ENCODE measurements at places on chromosomes 12 and 14.
A peak's percentile ranks its signal among the peaks of the same experiment; 100 is the strongest.

DNA sequence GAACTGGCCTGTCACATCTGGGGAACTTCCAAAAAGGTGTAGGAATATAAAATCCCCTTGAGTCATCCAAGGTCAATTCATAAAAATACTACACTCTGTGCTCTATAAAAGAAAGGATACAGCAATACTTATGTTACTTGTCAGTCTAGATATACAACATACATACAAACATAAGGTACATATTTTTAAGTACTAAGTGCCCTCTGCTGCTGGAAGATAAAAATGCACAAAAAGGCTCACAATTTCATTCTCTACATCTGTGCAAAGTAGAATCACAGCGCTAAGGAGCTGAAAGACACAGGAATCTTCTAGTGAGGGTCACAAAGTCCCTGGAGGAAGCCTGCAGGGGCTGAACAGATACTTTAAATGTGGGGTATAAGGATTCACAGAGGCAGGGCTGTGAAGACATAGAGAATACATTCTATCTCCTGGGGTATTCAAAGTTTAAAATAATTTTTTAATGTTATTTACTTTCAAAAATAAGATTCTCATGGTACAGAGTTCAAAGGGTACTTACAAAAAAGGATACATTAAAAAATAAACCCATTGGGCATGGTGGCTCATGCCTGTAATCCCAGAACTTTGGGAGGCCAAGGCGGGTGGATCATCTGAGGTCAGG lies 10.2 kb upstream of the GOLGA5 start:
- no peak for DNase-seq

DNA sequence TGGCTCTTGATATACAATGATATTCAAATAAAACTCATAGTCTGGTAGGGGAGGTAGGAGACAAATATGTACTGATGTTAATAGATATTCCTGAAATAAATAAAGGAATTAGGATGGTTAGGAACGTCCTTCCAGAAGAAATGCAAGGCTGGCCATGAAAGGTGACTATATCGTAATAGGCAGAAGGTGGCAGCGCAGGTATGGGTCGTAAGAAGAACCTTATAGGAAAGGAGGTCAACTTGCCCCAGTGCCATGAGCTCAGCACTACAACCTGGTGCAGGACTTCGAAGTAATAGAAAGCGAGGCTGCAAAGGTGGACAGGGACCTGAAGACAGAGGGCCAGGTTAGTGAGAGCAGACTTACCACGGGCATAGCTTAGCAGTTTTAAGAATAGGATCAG lies 55.3 kb upstream of the FGD4 start:
- no peak for DNase-seq

GRCh38 chr14:64955297-64955696 lies 12.8 kb upstream of the GPX2 start:
- no peak for DNase-seq

DNA sequence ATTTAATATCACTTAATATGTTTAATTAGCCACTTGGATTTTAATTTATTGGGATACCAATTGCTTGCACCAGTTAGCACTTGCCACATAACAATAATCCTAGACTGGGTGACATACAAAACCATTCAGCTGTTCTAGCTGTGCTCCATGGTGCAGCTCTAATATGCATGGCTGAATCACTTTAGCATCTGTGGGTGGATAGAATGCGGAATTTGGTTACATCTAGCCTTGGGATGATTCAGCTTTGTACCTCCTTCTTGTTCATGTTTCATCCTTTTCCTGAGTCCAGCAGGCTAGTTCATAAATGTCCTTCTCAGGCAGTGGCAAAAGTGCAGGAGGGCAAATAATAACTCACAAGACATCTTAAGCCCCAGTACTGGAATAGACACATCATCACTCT lies 1263.0 kb downstream of the LRFN5 start:
- no peak for DNase-seq

GRCh38 chr12:13211859-13212664 lies 15.5 kb downstream of the EMP1 start:
- DNase-seq: peak; percentile 61

- DNase-seq: no peak
Measured at GRCh38 chr14:61512026-61512834, 183.1 kb upstream of the HIF1A start.

GRCh38 chr14:49287004-49287403 lies 299.2 kb downstream of the RPS29 start:
- no peak for DNase-seq

GRCh38 chr12:130651188-130651959 lies 64.7 kb downstream of the RIMBP2 start:
- no peak for DNase-seq

DNA sequence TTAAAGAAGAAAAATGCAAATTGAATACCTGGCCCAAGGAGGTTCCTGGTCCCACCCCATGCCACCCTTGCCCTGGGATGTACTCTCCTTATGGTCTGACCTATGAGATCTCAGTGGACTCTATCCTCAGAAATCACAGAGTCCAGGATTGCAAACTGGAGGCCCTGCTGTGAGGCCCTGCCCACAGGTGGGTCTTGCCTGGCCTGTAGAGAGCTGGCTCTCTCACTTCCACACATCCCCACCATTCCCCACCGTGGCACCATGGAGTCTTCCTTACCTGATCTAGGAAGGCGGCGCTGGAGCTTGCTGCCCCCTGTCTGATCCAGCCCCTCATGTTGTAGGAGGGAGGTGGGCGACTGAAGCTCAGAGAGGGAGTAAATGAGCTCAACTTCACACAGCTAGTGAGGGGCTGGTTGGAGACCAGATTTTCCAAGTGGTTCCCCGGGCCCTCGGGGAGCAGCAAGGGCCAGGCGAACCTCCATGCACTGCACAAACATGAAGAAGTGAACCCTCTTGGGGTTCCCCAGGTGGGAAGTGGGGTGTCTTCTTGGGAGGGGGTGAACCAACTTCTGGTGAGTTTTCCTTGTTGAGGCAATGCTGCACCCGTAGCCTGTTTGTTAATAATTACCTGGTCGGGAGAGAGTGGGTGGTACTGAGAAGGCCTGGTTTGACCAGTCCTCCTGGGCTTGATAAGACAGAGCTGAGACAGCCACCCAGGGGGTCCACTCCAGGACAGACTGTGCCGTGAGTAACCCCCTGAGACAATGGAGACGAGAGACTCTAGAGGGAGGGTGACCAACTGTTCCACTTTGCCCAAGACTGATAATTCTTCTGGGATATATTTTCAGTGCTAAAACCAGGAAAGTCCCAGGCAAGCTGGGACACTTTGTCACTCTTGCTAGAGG lies at the start of gene SERPINA4:
Gene SERPINA4 (plus strand): TSS at position 692 of the 905 bp plus-strand sequence. CDS start 2,041 bp downstream, outside the sequence.
- DNase-seq: no peak

DNA sequence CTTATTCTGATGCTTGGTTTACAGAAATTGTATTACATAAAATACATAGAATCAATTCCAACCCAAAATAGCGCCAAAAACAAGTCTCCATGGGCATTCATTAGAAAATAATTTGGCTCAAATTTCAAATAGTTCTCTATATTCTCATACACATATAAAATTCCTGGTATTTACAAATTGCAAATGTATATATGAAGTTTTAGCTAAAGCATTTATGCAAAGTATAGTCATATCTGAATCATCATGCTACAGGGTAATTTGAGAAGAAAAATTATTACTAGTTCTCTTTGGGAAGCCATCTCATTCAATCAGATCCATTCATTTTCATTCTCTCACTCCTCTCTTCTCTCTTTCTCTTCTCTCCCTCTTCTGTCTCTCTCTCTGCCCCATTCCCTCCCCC lies 257.8 kb downstream of the DPF3 start:
- DNase-seq: no peak

- no peak for DNase-seq
Measured at GRCh38 chr12:68539615-68539952, 71.1 kb upstream of the RAP1B start.

GRCh38 chr14:76958980-76959710 lies 69.4 kb downstream of the IRF2BPL start:
- DNase-seq: no peak

DNA sequence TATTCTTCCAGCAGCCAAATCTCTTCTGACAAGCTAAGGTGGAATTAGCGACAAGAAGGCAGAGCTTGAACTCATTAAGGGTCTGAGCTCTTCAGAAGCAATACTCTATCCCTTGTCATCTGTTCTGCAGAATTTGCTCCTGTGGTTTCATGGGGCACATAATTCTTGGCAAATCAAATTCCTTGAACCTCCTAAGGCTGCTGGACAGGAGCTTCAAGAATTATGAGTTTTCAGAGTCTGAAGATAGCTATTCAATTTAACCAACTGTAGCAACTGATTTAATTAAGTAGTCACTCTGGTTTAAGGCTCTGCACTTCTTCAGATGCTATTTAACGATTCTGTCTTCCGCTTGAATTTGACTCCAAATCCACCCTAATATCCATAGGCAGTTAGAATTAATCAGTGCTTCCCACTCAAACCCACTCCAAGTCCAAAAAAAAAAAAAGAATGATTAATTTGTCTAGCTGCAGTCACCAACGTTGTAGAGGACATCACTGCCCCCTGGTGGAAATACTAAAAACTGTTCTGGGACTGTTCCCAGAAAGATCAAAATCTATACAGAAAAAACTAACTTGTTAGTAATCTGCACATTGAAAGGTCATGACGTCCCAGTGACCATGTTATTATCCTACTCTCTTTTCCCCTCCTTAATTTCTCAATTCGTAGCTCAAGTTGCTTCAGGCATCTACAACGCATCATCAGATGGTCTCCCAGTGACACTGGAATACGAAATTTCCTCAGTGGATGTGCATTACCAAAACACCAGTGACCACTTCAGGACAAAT lies 169.9 kb downstream of the KIF21A start:
- no peak for DNase-seq

GRCh38 chr14:23605931-23606585 lies 27.5 kb upstream of the JPH4 start:
- no peak for DNase-seq

Measured in stimulated activated CD4-positive, alpha-beta T cell treated with anti-CD3 and anti-CD28 coated beads, Interleukin-4, amount 100 ng/mL, for 4 hours (primary cell).